CD4-positive, alpha-beta T cell treated with Interleukin-17A for 1 hour (primary cell): ENCODE measurements at places on chromosomes 7 and 10.

- no peak for DNase-seq
Observed at GRCh38 chr7:85516675-85517074, 329.8 kb upstream of the SEMA3D start.

GRCh38 chr7:18469316-18469715 is 26.2 kb upstream of the HDAC9 start:
- DNase-seq: no peak

DNA sequence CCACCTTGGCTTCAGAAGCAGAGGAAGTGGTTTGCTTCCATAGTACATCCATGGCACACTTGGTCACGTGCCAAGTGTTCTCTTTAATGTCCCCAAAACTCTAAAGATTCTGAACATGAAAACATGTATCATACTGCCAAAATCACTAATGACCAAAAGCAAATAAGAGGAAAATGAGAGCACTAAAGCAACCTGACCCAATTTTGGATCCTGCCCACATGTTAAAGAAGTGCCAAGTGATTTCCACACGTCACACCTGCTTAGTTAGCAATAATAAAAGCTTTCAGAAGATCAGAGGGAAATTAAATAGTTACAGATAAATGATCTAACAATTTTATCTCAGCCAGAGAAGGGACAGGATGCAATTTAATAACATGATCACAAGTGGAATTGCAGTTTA is 1170.0 kb downstream of the XPNPEP1 start:
- DNase-seq: no peak

DNA sequence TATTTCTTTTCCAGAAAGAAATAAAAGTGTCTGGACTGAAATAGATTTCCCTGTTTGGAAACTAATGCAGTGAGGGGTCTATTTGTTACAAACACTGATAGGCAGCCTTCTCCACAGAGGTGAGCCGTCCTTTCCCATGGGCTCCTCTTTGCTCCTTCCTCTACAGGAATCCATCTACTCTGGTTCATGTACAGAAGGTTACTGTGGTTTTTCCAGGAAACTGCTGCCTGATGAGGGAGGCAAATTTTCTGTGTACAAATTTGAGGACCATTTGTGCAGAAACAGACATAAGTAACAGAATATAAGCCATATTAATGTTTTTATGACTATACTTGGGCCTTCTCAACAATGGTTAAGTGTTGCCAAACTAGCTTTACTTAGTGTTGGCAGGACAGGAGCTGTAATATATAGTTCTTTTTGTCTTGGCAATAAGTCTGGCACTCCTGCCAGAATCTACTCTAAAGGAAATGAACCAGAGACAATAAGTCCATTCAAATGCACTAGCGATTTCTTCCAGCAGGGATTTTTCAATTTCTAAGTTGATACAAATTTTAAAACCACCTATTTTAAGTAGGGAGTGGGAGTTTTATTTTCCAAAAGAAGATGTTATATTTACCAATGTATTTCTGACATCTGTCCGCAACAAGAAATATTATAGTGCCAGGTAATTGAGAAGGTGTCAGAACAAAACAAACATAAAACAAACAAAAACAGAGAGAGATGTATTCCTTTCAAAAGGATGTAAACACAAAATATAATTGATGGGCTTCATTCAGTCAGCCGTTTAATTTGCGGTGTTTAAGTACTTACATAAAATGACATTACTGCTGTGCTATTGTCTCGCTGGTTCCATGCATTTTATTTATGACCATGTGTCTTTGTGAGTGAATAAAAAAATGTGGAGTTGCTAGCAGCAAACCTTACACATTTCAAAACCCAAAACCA is 91.0 kb upstream of the NFE2L3 start:
- DNase-seq: no peak

GRCh38 chr10:30415593-30415992 is 18.4 kb upstream of the MAP3K8 start:
- DNase-seq: no peak
